Muscle of arm (tissue), 14 donors: ENCODE measurements at places on chromosomes 6 and 20.

DNA sequence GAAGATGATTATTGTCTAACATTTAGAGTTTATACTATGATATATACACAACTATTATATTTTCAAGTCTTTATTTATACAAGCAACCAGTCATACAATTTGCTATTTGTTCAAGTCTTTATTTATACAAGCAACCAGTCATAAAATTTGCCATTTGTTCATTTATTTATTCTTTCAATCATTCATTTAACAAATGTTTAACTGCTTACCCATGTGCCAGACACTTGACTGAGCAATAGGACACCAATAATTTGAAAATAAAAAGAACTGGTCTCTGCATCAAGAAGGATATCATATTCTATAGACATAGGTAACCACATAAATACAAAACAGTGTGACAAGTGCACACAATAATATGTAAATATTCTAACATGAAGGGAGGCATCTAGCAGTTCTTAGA, 20.3 kb downstream of the GRIK2 start:
- no peak for DNase-seq

DNA sequence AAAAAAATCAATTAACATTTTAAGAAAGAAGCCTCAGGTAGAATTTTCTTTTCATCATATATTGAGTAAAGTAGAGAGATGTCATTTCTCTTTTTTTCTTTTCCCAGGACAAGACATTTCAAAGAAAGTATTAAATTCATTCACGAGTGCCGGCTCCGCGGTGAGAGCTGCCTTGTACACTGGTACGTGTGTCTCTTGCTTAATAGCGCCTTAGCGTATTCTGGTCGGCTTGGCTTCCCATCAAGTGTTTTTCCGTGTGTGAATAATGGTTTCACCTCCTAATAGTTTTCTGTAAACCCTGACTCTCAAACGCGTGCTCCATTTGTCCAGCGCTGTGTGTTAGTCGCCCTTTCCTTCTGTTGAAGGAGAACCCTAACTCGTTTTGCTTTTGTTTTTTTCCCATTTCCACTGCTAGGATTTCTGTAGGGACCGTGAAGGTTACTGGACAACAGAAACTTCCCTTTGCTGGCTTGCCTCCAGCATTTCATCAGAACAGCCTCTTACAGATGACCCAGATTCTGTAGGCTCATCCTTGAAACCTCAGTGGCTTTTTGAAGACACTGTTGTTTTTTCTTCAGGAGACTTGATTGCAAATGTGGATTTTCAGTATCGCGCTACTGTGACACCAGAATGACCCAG, 45.7 kb upstream of the IRF4 start:
- DNase-seq = no peak

- no peak for DNase-seq
Measured at GRCh38 chr6:134938896-134939295, 11.0 kb downstream of the ALDH8A1 start.

GRCh38 chr6:15623276-15624116, 39.3 kb downstream of the DTNBP1 start:
- no peak for DNase-seq

DNA sequence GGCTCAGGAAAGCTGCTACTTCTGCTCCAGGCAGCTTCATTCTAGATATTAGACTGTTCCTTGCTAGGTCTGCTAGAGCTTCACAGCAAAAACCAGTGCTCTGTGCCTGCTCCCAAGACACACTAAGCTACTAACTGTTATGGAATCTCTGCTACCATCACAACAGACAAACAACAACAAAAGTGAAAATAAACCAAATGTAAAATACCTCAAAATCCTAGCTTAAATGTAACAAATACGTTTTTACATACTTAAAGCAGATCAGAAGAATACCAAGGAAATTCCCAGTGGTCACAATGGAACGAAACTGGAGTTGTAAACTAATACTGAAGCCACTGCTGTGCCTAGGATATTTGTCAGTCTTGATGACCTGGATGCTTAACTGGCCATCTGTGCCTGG, 84.6 kb upstream of the EZR start:
- no peak for DNase-seq

DNA sequence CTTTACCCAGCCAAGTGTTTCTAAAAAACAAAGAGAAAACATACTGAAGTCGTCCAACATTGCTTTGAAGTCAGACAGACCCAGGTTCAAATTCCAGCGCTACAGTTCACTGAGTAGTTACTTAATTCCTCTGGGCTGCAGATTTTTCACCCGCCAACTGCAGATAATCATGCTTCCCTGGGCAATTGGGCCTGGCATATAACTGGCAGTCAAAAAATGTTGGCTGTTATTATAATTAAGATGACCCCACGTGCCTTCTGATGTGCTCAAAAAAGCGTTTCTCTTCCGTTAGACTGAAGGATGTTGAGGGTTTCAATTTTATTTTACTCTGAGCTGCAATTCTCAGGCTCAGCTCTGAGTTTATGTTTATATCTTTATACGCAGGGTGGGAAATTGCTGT, 156.1 kb upstream of the CITED2 start:
- no peak for DNase-seq

GRCh38 chr6:6131492-6132109, 124.9 kb upstream of the NRN1 start:
- no peak for DNase-seq

- DNase-seq = no peak
Measured at GRCh38 chr20:32574296-32575226, 10.6 kb downstream of the NOL4L start.

GRCh38 chr6:28807682-28808280, 116.0 kb downstream of the TRIM27 start:
- no peak for DNase-seq

DNA sequence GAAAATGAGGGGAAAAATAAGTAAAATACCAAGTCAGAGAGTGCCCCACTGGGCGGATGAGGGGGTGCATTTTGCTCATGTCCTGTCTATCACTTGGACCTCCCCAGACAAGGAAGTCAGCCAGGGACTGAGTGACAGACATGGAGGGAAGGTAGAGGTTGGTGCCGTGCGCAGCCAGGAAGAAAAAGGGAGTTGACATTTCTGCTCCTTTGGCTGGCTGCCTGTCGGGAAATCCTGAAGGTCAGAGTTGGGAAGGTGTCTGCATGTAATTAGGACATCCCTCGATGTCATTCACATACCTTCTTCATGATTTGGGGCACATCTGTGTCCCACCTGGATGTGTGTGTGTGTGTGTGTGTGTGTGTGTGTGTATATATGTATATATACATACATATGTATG, 8.9 kb downstream of the GUCA1A start:
- no peak for DNase-seq

DNA sequence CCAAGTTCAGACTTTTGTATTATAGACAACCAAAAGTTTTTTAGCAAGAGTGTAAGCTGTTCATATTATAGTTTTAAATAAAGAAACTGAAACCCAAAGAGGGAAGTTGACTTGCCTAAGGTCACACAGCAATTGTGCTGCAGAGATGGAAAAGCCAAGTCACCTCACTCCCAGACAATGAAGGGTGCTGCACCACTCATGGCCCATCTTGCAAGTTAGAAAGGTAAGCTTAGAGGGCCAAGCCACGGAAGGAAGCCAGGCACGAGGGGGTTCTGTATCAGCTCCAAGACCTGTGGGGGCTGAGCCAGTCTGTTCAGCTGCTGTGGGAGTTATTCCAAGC, 860 bp downstream of the DEFB124 start:
- no peak for DNase-seq

DNA sequence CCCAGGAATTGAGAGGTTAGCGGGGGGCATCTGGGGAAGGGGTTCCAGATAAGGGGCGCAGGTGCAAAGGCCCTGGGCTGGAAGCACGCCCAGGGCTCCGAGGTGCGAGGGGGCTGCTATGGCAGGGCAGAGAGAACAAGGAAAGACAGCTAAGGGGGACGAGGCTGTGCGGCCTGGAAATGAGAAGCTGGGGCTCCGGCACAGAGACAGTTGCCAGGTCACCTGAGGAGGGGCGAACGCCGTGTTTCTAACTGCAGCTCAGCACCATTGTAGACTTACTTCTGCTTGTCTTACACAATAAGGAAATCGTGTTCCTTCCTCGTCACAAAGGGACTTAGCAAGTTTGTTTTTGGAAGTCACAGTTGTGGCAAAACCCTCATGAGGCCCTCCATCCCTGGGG, 68.9 kb upstream of the TBXT start:
- no peak for DNase-seq

- DNase-seq = peak; percentile 32
Measured at GRCh38 chr6:150987855-150988464, 122.5 kb downstream of the MTHFD1L start.

- peak; percentile 90 for DNase-seq
Measured at GRCh38 chr20:35497780-35498189, 31.7 kb downstream of the C20orf173 start.

GRCh38 chr6:84779380-84779779, 15.0 kb upstream of the TBX18 start:
- no peak for DNase-seq

GRCh38 chr20:59824711-59825562, 108.5 kb downstream of the SYCP2 start:
- DNase-seq = no peak

DNA sequence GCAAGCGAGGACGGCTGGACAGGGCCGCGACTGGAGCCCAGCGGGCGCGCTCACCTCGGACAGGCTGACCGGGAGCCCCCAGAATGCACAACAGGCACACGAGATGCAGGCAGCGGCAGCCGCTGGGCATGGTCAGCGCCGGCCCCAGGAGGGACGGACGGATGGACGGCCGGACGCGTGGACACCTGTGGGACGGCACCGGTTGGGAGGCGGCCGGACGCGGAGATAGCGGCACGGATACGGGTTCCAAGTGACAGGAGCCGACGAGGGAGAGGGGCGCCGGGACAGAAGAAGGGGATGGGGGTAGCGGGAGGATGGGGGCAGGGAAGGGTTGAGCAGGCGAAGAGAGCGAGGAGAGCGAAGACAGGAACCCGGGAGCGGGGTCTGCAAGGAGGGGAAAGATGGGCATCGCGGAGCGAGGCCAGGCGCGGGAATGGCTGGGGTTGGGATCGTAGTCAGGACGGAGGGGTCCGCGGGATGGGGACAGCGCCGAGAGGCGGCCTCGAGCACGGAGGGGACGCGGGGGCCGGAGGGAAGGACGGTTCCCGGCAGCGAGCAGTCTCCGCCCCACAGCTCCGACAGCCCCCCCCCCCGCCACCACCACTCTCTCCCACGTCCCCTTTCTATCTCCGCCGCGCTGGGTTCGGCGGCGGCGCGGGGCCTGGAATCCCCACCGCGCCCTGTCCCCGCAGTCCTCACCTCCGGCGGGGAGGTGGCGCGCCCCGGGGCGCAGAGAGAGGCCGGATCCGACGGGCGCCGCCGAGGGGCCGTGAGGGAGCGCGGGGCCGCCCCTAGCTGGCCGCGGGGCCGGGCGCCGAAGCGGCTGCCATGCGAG, 435 bp downstream of the DLK2 start:
- DNase-seq = peak; percentile 16

DNA sequence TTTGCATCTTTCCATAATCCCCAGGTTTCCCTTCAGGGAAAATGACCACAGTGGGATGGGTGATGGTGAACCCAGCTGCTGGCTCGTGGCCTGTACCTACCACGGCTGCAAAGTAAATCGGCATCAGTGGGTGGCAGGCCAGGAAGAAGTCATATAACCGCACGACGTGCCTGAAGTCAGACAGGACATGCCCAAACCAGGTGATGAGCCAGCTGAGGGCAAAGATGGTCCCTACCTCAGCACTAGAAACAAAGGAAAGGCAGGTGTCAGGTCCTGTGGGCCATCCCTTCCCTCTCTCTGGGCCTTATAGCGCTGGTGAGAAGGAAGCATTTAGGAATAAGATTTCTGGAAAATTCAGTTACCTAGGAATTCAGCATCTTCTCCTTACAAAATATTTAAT, 22.2 kb downstream of the TBC1D20 start:
- no peak for DNase-seq

GRCh38 chr6:45422503-45423110, 44.9 kb upstream of the SUPT3H start:
- peak; percentile 30 for DNase-seq

DNA sequence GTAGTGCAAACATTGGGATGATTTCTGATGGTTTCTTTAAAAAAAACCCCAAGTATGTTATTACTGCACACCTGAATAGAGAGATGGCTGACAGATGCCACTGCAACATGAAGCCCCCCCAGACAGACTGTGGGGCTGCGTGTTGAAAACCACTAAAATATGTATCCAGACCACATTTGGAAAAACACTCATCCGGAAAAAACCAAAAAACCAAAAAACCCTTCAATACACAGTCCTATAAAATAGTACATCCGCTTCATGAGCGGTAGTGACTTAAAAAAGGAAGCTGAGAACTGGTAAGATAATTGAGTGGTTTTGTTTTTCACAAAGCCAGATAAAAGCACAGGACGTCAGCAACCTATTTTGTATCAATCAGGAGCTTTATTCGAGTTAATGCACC, 47.1 kb upstream of the EDN3 start:
- no peak for DNase-seq

- DNase-seq = no peak
Measured at GRCh38 chr6:56238352-56238751, 9.0 kb downstream of the COL21A1 start.

DNA sequence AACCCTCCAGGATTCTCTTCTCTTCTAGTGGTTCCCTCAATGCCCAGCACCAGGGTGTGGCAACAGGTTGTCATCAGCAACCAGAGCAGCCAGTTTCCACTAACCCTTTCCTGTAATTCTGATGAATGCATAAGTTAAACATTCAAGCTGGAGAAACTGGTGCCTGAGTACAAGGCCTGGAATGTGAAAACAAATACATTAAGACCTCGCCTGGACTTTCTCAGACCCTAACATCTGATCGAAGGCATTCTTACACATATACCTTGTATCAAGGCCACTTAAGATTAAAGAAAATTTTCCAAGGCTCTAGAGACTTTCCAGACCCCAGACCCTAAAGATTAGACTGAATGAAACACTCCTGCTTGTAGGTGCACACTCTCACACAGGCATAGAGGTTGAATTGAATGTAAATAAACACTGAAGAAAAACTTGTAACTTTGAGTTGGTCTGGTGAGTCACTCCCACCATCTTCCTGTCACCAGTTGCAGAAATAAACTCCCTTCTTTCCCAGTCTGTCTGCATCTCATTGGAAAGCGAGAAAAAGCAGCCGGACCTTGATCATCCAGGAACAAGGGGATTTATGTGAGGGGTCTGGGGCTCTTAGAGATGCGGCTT, 9.0 kb downstream of the LRP11 start:
- no peak for DNase-seq

GRCh38 chr6:34986845-34987246, 97.8 kb downstream of the ANKS1A start:
- peak; percentile 76 for DNase-seq

GRCh38 chr6:159874435-159874834, 16.4 kb upstream of the MAS1 start:
- DNase-seq = no peak

GRCh38 chr6:30348957-30349356, 4.0 kb downstream of the RPP21 start:
- no peak for DNase-seq

GRCh38 chr6:3287976-3288707, 29.4 kb downstream of the PSMG4 start:
- no peak for DNase-seq
